Fibroblast of lung (primary cell): ENCODE measurements at places on chromosomes 2 and 18.
A peak's percentile ranks its signal among the peaks of the same experiment; 100 is the strongest.

GRCh38 chr18:23406271-23406787 lies 46.8 kb upstream of the RIOK3 start:
- peak; percentile 84 for DNase-seq

DNA sequence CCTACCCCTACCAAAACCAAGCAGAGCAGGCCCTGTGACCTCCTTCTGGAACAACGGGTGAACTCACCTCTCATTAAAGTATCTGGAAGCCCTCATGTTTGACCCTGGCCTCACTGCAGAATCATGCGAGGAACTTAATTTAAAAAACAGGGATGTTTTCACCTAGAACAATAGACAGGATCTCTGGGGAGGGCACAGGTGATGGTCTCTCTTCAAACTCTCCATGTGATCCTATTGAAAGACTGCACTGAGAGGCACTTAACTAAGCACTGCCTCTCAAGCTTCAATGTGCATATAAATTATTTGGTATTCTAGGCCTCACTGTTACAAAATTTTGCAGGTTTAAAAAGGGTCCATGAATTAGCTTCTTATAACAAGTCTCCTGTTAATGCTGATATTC lies 7.5 kb downstream of the ZNF519 start:
- no peak for DNase-seq

GRCh38 chr2:47109680-47110079 lies 45.4 kb downstream of the STPG4 start:
- DNase-seq = no peak

DNA sequence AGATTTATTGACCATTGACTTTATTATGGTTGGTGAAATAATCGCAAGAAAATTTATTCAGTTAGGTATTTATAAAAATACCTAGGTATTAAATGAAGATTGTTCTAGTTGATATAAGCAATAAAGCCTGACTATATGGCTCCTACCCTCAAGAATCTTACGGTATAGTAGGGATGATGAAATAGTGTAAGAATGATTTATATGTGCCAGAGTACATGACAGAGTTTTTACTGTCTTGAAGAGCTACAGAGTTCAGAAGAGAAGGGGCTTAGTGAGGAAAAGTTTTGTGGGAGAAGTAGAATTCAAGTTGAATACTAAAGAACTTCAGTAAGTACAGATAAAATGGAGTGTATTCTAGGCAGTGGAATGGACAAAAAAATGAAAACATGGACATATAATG lies 9.7 kb downstream of the CREB1 start:
- DNase-seq = no peak

- no peak for DNase-seq
Observed at GRCh38 chr18:74695170-74695569, 97.5 kb downstream of the ZNF407 start.

DNA sequence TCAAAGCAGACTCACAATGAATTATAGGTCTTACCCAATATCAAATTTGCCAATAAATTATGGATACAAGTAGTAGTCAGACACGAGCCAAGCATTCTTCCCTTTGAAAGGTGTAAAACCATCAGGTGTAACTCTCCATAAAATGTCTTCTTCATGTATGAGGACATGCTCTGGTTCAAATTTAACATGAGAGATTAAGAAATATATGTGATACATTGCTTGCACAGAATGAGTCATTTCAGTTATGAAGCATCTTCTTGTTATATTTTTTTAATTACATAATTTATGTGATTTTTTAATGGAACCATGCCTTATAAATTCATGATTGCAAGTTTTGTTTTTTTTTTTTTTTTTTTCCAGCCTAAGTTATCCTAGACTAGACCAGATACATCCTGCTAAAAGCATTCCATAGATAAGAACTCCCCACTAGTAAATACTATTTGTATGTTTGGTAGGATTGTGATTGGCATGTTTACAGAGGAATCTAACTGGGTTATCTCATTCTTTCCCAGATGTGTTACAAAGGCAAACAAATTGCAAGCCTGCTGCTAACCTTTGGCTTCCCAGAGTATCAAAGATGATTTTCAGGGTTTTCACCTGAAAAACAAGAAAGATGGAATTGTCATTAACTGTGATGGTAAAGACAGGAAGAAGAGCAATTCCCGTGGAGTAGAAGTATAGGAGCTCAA lies 621.9 kb downstream of the XIRP2 start:
- peak; percentile 36 for DNase-seq

DNA sequence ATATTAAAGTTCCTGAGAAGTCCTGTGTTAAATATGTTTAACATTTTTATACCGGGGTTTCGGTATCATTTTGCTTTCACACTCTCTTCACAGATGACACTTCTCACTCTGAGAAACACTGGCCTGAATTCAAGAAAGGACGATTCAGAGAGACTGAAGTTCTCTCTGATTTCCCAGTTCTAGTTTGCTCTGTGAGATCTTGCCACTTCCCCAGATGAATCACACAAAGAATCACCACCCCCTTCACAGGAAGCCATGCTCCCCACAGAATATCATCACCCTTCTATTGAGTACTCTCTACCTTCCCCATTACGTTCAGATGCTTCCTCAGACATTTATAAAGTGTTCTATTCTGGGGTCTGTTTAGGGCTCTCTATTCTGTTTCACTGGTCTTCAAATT lies 16.1 kb upstream of the CD207 start:
- DNase-seq = no peak

- DNase-seq = peak; percentile 58
Observed at GRCh38 chr2:14540015-14540414, 92.5 kb upstream of the LRATD1 start.

- no peak for DNase-seq
Observed at GRCh38 chr2:110934948-110935347, 185.8 kb upstream of the BCL2L11 start.

DNA sequence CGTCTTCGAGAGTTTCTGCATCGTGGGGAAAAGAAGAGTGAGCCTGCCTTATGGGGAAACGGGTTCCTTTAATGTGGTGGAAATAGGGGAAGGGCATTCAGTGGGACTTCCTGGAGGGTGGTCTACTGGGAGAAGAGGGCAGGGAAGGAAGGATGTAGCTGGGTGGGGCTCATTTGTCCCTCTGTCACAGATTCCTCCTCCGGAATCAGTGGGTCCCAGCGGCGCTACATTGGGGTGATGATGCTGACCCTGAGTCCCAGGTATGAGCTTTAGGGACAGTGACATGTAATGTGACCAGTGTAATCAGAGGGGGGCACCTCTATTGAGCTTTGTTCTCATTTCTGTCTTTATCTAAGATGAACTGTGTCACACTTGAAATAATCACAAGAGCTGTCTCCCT lies 1.9 kb downstream of the HTRA2 start:
- no peak for DNase-seq

DNA sequence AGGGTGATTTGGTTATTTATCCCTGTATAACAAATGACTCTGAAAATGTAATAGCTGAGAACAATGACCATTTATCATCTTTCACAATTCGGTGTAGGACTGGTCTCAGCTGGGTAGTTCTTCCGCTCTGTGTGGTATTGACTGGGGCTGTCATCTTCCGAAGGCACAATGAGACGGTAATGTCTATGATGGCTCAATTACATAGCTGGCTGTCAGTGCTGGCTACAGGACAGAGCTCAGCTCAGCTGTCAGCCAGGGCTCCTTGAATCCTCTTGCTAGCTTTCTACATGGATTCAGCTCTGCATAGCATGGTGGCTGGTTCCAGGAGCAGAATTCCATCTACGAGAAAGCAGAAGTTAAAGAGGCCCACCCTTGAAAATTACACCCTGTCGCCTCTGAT lies 483.8 kb downstream of the TDRD15 start:
- DNase-seq = no peak

DNA sequence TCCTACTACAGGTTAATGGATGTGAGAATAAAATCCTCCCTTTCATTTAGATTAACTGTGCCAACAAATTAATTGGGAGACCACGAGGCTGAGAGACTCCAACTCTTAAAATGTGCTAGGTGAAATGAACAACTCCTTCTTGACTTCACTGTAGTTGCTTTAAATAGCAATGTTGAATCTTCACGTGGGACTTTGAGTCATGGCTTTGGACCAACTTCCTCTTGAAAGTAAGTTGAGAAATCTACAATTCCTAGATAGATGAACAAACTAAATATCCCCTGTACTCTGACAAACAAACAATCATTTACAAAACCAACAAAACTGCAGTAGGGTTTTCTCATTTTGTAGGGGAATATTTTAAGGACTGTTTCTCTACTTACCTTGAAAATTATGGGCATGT lies 291.9 kb upstream of the SPRED2 start:
- no peak for DNase-seq

DNA sequence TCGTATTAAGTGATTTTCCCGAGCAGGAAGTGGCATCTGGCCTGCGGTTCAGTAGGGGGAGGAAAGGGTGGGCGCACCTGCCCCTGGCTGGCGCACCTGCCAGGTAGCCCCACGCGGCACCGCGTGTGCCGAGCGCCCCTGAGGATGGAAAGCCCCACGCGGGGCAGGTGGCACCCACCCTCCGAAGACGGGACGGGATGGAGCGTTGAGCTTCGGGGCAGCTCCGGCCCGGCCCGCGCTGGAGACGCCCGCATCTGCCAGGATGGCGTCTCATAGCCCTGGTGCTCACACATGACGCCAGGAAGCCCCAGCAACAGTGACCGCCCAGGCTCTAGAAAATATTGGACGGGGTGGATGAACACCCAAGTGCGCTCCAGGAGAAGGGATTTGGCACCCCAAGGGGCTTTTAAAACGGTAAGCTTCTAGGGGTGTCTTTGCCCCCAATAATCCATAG lies 2.5 kb upstream of the NFATC1 start:
- DNase-seq = peak; percentile 8

DNA sequence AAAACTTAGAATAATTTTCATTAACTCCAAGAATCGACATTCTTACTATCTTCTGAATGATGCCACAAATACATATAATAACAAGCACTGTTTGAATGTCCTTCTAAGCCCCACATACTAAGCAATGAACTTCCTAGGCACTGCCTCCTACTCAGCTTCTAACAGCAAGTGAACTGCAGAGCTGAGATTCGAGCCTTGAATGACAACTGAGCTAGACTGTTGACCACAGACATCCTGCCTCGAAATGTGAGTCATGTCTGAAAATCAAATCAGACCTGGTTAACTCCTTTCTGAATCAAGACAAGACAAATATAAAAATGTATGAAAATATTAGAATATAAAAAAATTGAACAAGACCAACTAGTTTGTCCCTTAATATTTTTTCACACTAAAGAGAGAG lies 108.1 kb downstream of the MYT1L start:
- DNase-seq = no peak
